ENCODE measurements at places on chromosomes 3 and 15.

GRCh38 chr3:8931342-8931741 is 31.9 kb downstream of the RAD18 start:
- DNase-seq, result no peak

DNA sequence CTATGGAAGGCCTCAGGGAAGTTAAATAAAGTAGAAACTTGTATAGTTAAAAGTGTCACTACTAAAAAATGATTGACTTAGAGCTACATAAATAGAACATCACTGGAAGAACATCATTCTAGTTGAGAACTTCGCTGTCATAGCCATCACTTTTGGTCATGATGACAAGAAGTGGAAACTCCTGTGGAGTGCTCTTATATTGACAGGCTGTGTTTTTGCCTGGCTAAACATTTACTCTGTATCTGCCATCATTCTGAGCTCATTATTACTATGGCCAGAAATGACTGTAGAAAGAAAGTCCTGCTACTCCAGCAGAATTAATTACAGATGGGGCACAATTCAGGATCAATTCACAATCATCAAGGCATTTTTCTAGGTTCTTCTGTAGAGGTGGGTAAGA is 165.1 kb upstream of the GOLIM4 start:
- DNase-seq, result no peak

- DNase-seq, result peak; percentile 74
Observed at GRCh38 chr3:9932843-9933560, 632 bp upstream of the CRELD1 start.

DNA sequence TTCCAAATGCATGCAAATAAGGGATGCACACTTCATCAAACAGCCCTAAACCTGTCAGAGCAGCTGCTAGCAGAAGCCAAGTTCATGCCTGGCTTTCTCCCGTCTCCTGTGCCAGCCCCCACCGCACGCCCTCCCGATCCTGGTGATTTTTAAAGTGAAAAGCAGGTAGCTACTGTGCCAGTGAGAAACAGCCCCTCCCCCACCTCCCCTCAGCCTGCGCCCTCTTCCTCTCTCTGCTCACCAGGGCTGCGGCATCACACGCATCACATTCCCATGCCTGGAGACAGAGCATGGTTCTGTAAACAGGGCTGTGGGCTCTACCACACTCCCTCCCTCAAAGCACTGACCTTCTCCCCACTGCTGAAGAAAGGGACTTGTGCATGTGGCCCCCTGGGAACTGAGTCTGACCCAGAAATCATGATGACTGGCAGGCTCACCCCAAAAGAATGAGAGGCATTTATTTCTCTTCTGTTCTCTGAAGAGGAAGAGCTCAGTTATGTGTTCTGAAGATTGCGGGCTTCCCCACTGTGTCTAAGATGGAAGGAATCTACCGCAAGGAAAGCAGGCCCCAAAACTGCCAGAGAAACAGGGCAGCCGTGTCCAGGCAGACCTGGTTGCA is 14.5 kb upstream of the SLC6A1 start:
- no peak for DNase-seq

- no peak for DNase-seq
Observed at GRCh38 chr3:48001991-48002390, 14.2 kb downstream of the MAP4 start.

DNA sequence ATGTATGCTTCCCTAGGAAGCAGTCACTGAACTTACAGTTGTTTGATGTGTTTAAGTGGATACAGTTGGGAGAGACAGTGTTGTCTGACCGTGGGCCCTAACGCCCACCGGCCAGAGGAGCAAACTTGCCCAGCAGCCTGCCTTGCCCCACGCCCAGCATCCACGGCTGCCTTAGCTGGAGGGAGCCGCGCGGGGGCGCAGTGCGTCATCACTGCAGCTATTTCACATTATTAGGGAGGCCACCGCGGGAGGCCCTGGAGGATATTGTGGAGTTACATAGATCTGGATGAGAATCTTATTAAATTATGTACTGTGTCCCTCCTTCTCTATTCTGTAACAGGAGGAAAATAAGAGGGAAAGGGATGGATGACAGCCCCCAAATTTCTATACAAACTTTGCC is 267.2 kb downstream of the GABRG3 start:
- no peak for DNase-seq

DNA sequence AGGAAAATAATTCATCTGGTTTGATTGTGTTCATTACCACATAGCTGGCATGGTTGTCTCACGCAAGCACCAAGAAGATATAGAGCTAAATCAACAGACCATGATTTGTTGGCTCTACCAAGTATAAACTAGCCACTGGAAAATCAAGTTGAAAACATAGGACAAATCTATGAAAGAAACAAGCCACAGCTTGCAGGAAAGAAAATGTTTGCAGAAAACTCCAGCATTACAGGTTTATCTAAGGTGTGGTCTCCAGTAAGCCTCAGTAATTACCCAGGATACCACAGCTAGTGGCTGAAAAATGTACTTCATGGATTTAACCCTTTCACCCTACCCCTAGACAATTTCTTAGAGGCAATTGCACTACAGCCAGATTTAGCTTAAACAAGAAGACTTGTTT is 340.6 kb downstream of the SOX2 start:
- no peak for DNase-seq

- no peak for DNase-seq
Observed at GRCh38 chr15:66591322-66591862, 25.6 kb upstream of the LCTL start.

DNA sequence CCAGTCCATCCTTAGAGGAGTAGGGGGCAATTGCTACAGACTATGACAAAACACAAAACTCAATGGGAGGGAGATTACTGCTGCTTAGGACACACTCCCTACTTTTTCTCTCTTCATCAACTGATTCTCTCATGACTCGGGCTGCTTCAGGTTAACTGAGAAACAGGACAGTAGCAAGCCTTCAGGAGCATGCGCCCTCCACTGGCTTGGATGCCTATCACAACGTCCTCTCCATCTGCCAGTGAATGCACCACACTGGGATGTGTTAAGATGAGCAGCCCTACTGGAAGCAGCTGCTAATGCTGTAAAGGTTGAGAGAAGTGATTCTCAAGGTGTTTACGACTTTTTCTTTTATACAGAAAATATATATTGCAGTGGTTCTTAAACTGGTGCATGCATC is 542.3 kb downstream of the EDEM1 start:
- no peak for DNase-seq

GRCh38 chr15:77624868-77625267 is 7.8 kb downstream of the LINGO1 start:
- no peak for DNase-seq

DNA sequence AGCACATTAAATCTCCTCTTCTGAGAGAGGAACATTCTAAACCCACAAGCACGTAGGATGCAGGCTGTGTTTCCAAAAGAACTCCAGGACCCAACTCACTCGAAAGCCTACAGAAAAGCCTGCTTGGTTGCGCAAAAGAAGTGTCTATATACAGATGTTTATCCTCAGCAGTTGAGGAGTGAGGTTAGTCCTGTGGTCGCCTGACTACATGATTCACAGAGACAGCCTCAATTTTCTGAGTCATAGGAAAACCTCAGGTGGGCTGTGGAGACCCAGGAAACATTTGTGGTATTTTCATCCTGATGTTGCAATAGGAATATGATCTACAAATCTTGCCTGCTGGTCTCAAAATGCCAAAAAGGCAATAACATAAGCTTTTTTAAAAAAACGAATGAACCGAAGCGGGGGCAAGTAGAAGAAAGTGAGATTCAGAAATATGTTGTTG is 183.8 kb upstream of the THRB start:
- no peak for DNase-seq

- DNase-seq, result no peak
Observed at GRCh38 chr3:42801048-42801620, 3.2 kb downstream of the HIGD1A start.

DNA sequence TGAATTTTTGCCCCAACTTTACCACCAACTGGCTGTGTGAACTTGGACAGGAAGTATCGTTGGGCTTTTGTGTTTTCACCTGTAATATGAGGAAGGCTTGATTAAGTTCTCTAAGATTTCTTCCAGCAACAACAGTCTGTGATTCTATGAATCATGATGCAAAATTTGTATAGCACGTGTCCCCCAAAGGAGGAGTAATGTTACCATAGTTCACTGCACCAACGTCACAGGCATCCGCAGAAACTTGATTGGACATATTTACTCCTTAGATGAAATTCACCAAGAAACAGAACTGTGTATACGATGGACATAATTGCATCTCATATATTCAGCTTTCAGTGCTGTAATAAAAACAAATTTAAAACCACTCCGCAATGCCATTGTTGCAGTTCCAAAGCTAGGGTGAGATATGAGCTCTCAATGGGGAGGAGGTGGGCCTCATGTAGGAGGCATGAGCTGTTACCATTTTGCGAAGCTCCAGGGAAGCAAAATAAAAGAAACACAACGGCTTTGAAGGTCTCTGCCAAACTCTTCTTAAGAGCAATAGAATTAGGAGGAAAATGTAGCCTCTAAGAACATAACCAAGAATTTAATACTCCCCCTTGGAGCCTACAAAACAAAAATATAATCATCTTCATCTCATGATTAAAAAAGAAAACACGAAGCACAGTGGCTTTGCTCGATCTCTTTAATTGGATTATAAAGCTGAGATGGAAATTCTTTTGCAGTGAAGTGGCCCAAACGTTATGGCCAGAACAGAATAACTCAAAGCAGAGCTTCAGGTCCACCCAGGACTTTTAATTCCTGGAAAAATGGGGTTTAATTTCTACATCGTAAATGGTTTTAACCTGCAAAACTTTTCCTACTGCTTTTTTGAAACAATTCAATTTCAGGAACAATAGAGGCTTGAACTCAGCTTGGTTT is 80.7 kb downstream of the CHST2 start:
- DNase-seq, result no peak

GRCh38 chr3:12758025-12758781 is 856 bp downstream of the TMEM40 start:
- no peak for DNase-seq

- DNase-seq, result no peak
Observed at GRCh38 chr3:10213156-10213792, 35.0 kb upstream of the TATDN2 start.

DNA sequence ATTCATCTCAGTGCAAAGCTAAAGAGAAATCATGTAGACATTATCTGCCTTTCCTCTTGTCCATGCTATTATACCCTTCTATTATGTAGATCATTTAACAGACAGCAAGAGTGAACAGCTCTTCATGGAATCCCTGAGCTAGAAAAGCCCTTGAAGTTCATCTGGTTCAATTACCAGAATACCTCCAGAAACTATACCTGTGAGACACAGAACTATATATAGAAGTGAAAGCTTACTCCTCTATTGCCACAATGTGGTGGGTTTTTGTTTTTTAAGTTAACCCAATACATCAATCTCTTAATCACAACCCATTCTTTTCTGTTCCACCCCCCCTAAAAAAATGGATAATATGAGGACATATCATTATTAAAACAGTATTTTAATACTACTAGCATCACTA is 347.7 kb downstream of the PLCL2 start:
- DNase-seq, result no peak

DNA sequence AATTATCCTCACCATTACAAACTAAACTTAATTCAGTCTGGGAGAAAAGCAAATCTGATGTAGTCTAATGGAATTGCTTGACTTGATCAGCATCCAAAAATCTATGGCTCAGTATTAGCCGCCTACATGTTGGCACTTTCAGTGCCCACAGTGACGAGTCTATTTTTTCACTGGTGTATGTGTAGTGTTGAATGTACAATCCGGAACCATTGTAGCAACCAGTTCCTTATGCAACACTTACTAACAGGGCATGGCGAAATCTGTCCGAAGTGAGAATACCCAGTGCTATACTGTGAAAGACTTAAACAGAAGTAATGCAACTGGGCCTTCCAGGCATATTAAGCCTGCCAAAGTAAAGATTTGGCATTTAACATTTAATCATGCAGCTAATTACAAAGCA is 18.6 kb downstream of the LRRN1 start:
- DNase-seq, result no peak

DNA sequence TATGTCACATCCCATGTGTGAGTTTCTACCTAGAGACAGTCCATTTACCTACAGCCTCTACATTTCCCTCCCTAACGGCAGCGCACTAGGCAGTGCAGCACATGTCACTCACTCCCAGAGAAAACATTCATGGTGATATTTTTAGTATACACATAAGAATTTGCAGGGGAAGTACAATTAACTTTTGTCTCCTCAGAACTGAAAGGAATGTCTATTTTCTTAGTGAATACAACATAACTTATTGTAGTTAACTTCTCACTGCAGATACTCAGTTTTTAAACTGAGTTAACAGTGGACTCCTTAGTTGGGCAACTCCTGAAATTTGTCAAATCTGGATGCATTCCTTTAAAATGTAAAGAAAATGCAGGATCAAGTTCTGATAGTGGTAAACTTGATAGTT is 4.5 kb upstream of the ZBTB47 start:
- DNase-seq, result no peak

DNA sequence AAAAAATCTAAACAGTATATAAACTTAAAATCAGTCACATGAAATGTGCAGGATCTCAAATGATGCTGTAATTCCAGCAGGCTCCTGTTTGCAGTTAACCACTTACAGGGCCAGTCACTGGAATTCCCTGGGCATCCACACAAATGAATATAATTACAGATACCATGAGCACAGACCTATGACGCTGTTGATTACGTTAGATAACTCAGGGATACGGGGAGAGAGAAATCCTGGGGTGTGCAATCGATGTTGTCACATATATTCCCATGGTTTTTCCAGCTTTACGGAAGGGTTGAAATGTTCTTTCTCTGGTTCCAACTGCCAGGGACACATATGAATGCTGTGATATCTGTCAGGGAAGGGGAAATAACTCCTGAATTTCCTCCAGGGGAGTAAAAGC is 100.8 kb downstream of the RORA start:
- DNase-seq, result no peak

DNA sequence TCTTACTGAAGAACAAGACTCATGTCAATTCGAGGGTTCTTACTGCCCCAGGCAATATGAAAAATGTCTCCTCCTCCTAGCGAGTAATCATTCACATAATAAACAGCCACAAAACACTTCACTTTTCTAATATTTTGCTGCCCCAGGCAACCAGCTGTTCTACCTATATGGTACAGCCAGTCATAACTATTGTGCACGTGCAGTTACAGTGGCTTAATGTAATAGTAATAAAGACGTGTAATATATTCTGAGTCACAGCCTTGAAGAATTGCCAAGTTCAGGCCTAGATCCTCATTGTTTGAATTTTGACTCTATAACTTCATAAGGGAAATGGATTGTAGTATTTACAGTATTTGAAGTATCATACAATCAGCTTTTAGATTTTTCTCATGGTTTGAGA is 1250.0 kb upstream of the GBE1 start:
- DNase-seq, result no peak

DNA sequence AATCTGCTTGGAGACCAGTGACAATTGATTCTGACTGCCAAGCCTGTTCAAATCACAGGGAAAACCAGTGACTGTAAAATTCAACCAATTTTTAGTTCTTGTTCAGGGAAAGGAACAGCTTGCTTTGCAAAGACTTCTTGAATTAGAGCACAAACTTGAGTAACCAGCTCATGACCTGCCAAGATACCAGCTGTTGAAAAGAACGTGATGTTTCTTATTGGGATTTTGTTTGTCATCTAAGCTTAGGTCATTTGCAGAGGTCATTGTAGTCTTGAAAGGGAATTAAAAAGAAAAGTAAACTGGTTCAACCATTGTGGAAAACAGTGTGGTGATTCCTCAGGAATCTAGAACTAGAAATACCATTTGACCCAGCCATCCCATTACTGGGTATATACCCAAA is 428.2 kb downstream of the GRM7 start:
- no peak for DNase-seq
